Diencephalon (tissue), 1 donor: ENCODE measurements at places on chromosomes 4 and X. TPM values are rescaled to one million over a fixed set of nuclear protein-coding genes. Genes with fewer than 3 reads are reported as not detected.

The NUP54 gene
- total RNA-seq, result 84.4 TPM

The GAGE12F gene
- not detected for total RNA-seq

The FAM9C gene
- under 0.01 TPM for total RNA-seq

The CT45A10 gene
- total RNA-seq, result not detected

The MPP1 gene
- 26.1 TPM for total RNA-seq

The ACE2 gene
- not detected for total RNA-seq

The CABS1 gene
- not detected for total RNA-seq

The SHROOM3 gene
- total RNA-seq, result 10.6 TPM

The PDGFRA gene
- total RNA-seq, result 112 TPM

The APBB2 gene
- 107 TPM for total RNA-seq

The TAF7L gene
- total RNA-seq, result 0.46 TPM
